ENCODE measurements at places on chromosomes 7 and 10. TPM values are rescaled to one million over a fixed set of nuclear protein-coding genes. Genes with fewer than 3 reads are reported as not detected.

- DNase-seq, result no peak
- H3K27me3 ChIP-seq, result no peaks in the 10 kb centered on the region
- H3K36me3 ChIP-seq, result peaks cover under 1% of the 10 kb centered on the region
- H3K4me1 ChIP-seq, result peaks cover 82% of the 10 kb centered on the region
- H3K4me3 ChIP-seq, result no peak overlapping the region
These were observed 99.3 kb downstream of the KAT6B start for GRCh38 chr10:74925708-74926107.

LAMB1 gene
- total RNA-seq, result 556 TPM

C10orf105 gene
- 0.11 TPM for total RNA-seq

WDFY4 gene
- 2.6 TPM for total RNA-seq

All from mesothelial cell of epicardium (in vitro differentiated cells).